Right atrium auricular region (tissue), 2 donors: ENCODE measurements at places on chromosomes 2 and 18. TPM values are rescaled to one million over a fixed set of nuclear protein-coding genes. Genes with fewer than 3 reads are reported as not detected.
A peak's percentile ranks its signal among the peaks of the same experiment; 100 is the strongest.

GRCh38 chr2:205193836-205194228 is 488.5 kb upstream of the NRP2 start:
- DNase-seq = no peak

DNA sequence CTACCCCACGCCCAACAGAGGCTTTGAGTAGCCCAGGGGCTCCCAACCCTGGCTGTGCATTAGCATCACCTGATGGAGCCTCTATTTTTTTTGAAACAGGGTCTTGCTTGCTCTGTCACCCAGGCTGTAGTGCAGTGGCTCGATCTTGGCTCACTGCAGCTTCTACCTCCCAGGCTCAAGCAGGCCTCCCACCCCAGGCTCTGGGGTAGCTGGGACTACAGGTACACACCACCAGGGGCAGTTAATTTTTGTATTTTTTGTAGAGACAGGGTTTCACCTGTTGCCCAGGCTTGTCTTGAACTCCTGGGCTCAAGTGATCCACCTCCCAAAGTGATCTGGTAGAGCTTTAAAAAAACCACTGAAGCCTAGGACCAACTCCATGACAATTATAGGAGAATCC is 394.8 kb upstream of the ATP5MC3 start:
- no peak for DNase-seq

DNA sequence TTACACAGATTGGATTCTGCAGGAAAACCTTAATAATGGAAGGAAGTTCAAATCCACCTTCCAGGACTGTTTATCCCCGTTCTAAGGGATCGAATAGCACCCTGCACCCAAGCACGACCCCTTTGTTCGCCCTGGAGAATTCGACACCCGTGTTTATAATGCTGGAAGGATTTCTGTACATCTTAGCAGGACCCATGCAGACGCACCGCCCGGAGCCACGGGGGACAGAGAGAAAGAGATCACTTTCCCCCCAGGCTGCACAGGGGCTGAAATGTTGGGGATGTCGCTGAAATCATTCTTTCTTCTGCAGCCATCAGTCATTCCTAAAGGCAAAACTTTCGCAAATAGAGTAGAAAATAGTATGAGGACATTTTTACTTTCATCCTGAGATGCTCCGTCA is 238.7 kb upstream of the SALL3 start:
- DNase-seq = no peak

DNA sequence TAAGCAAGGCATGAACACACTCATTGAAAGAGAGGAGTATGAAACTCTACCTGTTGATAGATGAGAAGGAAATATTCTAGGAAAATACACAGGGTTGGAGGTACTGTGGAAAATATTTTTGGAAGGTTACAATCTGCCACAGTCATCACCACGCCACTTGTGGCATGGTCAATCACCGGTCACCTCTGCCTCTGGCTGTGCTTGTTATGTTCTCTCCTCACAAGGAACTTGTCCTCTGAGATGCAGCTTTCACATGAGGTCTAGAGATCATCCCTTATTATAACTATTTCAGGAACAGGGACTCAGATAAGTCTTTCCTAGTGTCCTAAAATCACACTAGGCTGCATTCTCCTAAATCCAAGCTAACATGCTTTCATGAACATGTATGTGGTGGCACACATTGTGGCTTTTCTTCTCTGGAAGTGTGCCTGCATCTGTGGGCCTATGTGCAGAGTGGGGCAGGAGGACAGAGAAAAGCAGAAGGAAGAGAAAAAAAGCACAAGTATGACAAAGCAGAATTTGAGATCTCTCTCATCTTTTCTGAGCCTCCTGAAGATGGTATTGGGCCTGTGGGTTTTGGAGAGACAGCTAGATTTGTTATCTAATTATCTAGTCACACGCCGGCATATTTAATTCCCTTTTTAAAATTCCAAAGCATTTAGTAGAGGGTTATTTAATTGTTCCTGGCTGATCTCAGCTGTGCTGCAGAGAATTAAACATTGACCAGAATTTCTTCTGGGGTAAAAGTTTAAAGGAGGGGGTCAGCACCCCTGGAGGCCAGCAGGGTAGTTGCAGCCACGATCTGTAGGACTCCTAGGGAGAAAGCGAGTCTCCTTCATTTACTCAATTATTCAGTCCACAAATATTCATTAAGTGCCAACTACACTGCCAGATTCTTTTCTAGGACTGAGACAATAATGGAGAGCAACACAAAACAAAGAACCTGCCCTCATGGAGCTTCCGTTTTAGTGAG is 294.6 kb downstream of the RDH14 start:
- no peak for DNase-seq

DNA sequence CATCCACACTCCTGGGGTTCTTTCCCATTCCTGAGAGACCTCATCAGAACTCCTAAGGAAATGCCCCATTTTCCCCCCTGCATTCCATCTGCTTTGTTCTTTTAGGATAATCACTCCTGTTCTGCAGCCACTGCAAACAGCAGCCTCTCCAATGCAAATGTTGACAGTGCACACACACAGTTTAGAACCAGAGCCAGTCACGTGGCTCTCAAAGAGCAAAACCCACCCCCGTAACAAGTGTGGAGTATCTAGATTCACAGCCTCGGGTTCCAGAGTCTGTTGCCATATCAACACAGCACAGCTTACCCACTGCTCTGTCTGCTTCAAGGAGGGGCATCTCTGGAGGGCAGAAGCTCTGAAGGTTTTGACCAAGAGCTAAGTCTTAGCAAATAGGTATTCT is 180.0 kb downstream of the NAPG start:
- DNase-seq = no peak

GRCh38 chr2:231685349-231686191 is 22.8 kb upstream of the PTMA start:
- DNase-seq = no peak

GRCh38 chr18:35289727-35290093 is 319 bp downstream of the ZSCAN30 start:
- DNase-seq = no peak

GRCh38 chr2:179824961-179825360 is 36.5 kb downstream of the ZNF385B start:
- DNase-seq = no peak

GRCh38 chr18:622289-622688 is 25.5 kb downstream of the CLUL1 start:
- no peak for DNase-seq

DNA sequence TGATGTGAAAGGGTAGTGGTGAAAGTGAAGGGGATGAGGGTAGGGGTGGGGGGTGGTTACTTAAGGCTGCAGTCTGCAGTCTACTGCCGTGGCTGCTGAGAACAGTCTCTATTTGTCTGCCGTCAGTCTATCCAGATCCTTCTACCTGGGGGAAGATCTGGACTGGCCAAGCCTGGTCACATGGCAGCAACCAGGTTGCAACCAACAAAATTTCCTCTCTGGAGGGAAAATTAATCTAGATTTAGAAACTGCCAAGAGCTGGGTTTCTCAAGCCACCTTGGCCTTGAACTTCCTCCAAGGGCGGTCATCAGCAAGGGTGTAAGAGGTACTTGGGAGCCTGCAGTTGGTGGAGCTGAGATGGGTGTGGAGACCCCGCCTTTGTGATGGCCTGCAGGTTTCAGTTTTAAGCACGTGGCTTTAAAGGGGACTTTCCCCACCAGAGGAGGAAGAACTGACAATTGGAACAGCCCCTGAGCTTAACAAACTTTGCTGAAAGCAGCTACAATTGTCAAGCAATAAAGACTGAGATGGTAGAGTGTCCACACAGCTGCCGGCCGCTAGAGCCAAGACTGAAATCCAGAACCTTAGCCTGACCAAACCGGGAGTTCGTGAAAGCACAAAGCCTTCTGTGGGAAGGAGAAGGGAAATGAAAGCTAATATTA is 31.4 kb upstream of the KCMF1 start:
- DNase-seq = no peak

- DNase-seq = no peak
Observed at GRCh38 chr2:224650815-224651439, 65.2 kb downstream of the CCDC195 start.

DNA sequence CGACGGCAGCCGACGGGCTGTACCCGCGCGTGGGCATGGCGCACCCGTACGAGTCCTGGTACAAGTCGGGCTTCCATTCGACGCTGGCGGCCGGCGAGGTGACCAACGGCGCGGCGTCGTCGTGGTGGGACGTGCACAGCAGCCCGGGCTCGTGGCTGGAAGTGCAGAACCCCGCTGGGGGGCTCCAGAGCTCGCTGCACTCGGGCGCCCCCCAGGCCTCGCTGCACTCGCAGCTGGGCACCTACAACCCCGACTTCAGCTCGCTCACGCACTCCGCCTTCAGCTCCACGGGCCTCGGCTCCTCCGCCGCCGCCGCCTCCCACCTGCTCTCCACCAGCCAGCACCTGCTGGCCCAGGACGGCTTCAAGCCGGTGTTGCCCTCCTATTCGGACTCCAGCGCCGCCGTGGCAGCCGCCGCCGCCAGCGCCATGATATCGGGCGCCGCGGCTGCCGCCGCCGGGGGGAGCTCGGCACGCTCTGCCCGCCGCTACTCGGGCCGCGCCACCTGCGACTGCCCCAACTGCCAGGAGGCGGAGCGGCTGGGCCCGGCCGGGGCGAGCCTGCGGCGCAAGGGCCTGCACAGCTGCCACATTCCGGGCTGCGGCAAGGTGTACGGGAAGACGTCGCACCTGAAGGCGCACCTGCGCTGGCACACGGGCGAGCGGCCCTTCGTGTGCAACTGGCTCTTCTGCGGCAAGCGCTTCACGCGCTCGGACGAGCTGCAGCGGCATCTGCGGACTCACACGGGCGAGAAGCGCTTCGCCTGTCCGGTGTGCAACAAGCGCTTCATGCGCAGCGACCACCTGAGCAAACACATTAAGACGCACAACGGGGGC is 2.0 kb downstream of the SP9 start:
- DNase-seq = no peak

DNA sequence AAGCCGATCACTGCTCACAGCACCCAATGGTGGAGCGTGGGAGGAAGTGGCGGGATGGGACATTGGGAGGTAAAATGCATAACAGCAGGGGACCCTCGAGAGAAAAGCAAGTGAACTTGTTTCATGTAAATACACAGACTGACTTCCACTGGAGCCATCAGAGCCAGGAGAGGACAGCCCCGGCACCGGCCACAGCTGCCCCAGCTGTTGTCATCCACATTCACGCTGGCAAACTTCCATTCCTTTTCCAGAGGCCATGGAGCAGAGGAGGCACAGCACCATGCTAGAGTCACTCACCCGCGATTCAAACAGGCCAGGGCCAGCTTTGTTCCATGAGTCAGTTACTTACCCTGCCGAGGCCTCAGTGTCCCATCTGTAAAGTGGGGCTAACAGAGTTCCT is 610.9 kb upstream of the SALL3 start:
- no peak for DNase-seq

- peak; percentile 83 for DNase-seq
Observed at GRCh38 chr18:77067291-77068061, 65.1 kb downstream of the MBP start.

DNA sequence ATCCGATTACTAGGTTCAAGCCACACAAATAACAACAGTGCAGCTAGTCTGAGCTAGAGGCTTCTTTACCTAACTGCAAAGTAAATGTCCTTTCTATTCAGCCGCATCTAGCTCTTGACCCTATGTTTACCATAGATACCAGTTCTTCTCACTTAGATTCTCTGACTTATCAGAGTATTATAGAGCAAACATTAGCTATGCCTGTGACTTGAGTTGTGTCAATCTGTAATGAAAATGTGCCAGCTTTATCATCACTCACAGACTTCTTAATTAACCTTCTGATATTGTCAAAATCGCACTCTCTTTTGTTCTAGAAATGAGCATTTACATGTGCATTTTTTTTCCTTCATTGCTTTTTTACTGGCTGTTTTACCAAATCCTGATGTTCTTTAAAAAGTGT is 79.9 kb downstream of the BCL11A start:
- no peak for DNase-seq

DNA sequence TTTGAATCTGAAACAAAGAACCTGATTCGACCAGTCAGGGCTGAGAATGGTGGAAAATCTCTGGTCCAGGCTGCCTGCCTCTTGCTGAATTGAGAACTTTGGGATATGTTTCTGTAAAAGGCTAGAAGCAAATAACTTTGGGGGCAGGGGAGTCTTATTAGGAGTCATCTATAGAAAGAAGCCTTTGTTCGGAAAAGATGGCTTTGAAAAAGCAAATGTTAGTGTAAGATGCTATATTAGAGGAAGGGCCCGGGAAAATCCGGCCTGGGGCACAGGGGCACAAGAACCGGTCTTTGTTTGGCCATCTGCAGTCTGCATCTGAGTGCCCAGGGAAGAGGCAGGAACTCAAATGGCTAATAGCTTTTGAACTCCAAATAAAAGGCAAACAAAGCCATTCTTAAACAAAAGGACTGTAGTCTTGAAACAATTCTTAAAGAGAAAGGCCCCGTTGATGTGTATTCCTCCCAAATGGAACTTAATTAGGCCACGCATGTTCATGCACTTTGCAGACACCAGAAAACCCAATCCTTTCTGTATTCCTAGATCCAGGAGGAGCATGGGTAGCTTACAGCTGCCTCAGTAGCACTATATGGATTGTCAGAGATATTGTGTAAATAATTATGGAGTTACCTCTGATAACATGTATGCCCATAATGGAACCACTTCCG is 180.0 kb upstream of the ARL4C start:
- DNase-seq = peak; percentile 46

- no peak for DNase-seq
Observed at GRCh38 chr2:234331966-234332365, 164.9 kb downstream of the ARL4C start.

- DNase-seq = no peak
Observed at GRCh38 chr2:236489895-236490404, 79.7 kb upstream of the ACKR3 start.

DNA sequence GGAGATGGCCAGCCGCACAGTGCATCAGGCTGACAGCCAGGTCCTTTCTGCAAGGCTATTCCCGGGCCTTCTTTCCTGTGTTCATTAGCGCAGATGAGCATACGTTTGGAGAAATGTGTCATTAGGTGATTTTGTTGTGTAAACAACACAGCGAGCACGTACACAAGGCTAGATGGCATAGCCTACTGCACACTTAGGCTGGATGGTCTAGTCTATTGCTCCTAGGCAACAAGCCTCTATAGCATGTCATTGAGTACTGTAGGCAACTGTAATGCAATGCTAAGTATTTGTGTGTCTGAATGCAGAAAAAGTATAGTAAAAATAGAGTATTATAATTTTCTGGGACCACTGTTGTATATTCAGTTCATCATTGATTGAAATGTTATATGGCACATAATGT is 50.9 kb upstream of the PHLPP1 start:
- DNase-seq = no peak

GRCh38 chr2:40440835-40441234 is 11.1 kb downstream of the SLC8A1 start:
- DNase-seq = no peak

The TCF23 gene
- not detected for total RNA-seq

The SDC1 gene
- 0.24 TPM for total RNA-seq

The CHRND gene
- total RNA-seq = 0.19 TPM

The MAP4K3 gene
- 26.2 TPM for total RNA-seq

The ADGRF3 gene
- total RNA-seq = not detected

The PSMA8 gene
- total RNA-seq = not detected

The SPEG gene
- 82.2 TPM for total RNA-seq

The TBR1 gene
- not detected for total RNA-seq

The GPR17 gene
- total RNA-seq = not detected
